ENCODE measurements at places on chromosomes 5 and 9.
A peak's percentile ranks its signal among the peaks of the same experiment; 100 is the strongest.

DNA sequence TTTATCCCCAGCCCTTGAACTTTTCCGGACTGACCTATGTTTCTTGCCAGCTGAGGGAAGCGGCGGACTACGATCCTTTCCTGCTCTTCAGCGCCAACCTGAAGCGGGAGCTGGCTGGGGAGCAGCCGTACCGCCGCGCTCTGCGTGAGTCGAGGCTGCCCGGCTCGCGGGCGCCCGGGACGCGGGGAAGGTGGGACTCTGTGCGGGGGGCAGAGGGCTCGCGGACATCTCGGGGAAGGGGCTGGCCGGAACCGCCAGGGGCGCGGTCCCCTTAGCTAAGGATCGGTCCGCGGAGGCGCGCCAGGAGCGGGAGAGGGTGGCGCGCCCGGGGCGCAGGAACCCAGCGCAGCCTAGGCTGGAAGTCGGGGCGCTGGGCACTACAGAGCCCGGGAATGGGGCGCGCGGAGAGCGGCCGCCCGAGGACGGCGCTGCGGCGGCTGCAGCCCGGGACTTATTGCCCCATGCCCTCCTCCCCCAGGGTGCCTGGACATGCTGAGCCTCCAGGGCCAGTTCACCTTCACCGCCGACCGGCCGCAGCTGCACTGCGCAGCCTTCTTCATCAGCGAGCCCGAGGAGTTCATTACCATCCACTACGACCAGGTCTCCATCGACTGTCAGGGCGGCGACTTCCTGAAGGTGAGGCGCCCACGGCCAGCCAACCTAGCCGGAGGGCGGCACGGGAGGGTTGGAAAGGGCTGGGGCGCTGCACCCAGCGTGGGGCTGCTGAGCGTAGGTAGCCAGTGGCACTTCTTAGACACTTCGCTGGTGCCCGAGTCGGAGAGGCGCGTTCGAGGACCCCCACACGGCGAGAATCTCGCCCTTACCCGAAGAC lies 922 bp downstream of the CRHBP start:
- no peak for DNase-seq

- DNase-seq: no peak
Measured at GRCh38 chr9:80146466-80146865, 574.7 kb downstream of the TLE4 start.

- DNase-seq: no peak
Measured at GRCh38 chr9:90970608-90971007, 169.0 kb downstream of the SYK start.

DNA sequence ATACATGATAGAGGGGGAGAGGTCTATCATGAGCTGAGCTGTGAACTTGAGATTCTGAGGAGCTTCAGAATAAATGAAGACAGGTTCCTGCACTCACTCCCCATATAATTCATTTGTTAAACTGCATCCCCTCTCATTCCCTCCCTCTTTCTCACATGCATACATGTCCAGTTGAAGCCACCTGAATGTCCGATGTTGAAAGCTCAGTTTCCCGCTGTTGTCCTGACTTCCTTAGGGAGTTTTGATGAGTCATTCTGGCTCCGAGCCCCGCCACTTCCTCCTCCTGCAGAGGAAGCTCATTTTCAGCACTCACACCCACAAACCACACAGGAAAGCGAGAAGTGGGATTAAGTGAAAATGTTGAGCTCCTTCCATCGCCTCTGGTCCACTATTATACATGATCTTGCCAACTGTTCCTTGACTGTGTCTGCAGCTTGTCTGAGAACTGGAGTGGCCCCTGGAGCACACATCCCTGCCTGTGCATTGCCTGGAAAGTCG lies 121.2 kb downstream of the CEMIP2 start:
- DNase-seq: no peak

DNA sequence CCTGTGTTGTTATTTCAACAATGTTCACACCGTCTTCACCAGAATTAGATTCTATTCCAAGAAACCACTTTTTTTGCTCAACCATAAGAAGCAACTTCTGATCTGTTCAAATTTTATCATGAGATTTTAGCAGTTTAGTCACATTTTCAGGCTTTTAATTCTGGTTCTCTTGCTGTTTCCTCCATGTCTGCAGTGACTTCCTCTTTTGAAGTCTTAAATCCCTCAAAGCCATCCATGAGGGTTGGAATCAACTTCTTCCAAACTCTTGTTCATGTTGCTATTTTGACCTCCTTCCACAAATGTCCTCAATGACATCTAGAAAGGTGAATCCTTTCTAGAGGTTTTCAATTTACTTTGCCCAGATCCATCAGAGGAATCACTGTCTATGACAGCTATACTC lies 25.7 kb upstream of the ENTREP1 start:
- no peak for DNase-seq

GRCh38 chr5:106258591-106259125 lies 1412.1 kb downstream of the EFNA5 start:
- DNase-seq: no peak

DNA sequence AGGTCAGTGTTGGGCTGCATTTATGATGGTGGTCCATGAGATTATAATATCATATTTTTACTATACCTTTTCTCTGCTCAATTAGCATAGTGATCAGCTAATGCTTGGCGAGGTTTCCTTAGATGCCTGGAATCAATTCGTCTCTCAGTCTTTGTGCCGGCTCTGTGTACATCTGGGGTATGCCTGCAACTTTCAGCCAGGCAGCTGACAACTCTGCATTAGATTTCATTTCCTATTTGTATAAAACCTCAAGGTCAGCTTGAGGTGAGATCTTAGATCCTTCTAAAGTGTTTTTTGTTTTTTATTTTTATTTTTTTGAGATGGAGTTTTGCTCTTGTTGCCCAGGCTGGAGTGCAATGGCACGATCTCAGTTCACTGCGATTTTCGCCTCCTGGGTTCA lies 86.8 kb downstream of the MELK start:
- DNase-seq: no peak

GRCh38 chr5:14316471-14316870 lies 173.3 kb downstream of the TRIO start:
- DNase-seq: no peak

GRCh38 chr5:43020399-43020746 lies 19.7 kb downstream of the ANXA2R start:
- peak; percentile 81 for DNase-seq

DNA sequence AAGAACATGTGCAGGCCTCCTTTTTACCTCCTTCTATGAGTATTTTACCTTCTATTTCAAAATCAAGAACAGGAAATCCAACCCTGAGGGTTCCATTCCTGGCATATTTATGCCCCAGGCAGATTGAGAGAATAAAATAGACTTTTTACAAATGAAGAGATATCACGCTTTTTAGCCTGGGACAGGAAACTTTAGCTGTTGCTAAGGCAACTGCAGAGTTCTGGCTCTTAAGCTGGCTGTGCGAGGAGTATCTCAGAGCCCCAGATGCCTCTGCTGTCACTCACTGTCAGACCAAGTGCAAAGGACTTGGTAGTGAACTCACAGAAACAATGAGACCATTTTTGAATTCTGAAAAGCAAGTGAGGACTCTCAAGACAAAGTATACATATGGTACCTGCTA lies 69.5 kb upstream of the HSPB3 start:
- no peak for DNase-seq

GRCh38 chr5:145768863-145769262 lies 66.3 kb downstream of the PRELID2 start:
- no peak for DNase-seq

- DNase-seq: no peak
Measured at GRCh38 chr9:107284636-107285035, 1.6 kb downstream of the RAD23B start.

DNA sequence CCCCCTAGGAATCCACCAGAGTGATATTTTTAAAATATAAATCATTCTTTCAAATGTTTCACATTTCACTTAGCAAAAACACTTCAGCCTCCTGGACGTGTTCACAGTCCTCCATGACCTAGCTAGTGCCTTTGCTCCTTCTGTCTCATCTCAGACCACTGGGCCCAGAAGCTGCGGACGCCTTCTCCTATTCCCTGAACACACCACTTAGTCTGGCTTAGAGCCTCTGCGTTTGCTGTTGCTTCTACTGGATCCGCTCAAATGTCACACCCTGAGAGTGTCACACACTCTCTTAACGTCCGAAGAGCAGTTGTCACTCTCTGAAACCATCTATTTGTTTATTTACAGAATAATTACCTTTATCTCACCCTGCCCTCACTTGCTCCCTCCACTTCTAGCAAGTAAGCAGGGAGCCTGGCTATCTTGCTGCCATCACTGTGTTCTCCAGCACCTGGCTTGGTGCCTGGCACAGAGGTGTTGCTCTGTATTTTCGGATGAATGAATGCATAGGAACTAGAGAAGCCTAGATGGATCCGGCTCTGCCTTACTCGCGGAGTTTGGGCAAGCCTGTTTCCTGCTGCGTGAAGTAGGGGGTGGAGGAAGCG lies 1.2 kb upstream of the GRK6 start:
- peak; percentile 38 for DNase-seq

GRCh38 chr5:173392-174290 lies 17.7 kb upstream of the LRRC14B start:
- no peak for DNase-seq

- DNase-seq: no peak
Measured at GRCh38 chr5:52684051-52684450, 103.7 kb upstream of the ITGA1 start.

GRCh38 chr9:113622600-113623400 lies 159.3 kb downstream of the RGS3 start:
- DNase-seq: no peak

- peak; percentile 54 for DNase-seq
Measured at GRCh38 chr5:139474890-139475791, 4.3 kb downstream of the SMIM33 start.

GRCh38 chr5:127423173-127423798 lies 94.2 kb upstream of the PRRC1 start:
- no peak for DNase-seq

DNA sequence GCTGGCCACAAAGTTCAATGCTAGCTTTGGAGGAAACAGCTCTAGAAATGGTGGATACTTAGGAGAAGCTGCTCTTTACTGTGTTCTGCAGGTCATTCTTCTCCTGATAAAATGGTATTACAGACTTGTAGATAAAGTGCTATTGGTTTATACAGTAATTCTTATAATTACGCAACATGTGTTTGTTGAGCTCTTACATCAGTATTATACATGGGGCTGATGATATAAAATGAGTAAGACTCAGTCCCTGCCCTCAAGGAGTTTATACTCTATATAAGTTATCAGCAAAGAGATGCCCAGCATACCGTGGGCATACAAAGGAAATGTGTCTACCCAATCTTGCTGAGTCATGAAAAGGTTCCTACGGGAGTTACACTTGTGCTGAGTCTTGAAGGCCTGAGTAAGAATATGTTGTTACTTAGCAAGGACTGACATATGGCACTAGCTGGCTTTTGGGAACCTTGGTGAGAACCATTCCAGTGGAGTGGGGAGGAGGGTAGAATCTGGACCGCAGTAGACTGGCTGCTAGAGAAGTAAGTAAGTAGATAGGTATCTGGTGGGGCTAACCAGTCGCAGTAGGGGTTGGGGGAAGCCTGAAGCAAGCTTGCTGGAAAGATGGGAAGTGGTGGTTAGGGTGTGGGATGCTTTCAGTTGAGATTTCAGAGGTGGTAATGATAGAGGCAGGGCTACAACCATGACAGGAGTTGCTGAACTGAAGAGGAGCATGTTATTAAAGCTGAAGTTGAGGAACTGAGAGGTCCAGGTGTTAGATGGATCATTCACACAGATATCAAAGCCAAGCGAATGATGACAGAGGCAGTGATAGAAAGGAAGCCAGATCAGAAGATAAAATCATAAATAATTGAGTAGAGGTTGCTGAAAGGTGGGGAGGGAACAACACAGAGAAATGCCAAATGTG lies 11.1 kb upstream of the TTC23L start:
- DNase-seq: no peak

Data from NCI-H2029 treated with DMSO at 0.1 percent for 48 hours (cell line).